Lower lobe of right lung (tissue), 2 donors: ENCODE measurements at places on chromosomes 6 and 20. TPM values are rescaled to one million over a fixed set of nuclear protein-coding genes. Genes with fewer than 3 reads are reported as not detected.

Gene ANKRD66
- total RNA-seq: 4.0 TPM

Gene KIF25
- total RNA-seq: 0.56 TPM

Gene PNLDC1
- 0.27 TPM for total RNA-seq

- DNase-seq: no peak
Measured at GRCh38 chr6:24988562-24988961, 52.8 kb upstream of the RIPOR2 start.

- no peak for DNase-seq
Measured at GRCh38 chr20:50848846-50849673, 54.2 kb downstream of the BCAS4 start.

GRCh38 chr6:83962582-83962981, 71.0 kb upstream of the MRAP2 start:
- no peak for DNase-seq
